ENCODE measurements at places on chromosomes 7 and 10.

DNA sequence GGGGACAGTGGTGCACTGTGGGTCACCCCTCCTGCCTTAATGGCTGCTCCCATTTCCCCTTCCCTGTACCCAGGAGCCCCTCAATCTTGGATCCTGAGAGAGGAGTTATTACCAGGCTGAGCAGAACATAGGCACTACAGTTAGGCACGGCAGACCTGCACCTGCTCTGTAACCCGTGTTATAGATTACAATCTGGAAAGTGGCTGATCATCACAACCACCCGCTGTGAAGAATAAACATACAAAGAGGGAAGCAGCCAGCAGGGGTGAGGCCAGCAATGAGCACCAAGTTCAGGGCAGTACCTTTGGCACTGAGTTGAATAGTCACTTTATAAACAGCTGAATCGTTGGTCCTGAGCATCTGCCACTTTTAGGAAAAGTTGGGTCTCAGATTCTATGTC is 1.7 kb downstream of the CDHR1 start:
- no peak for DNase-seq

- no peak for DNase-seq
These were observed 87.7 kb upstream of the PDK4 start for GRCh38 chr7:95684037-95684436.

DNA sequence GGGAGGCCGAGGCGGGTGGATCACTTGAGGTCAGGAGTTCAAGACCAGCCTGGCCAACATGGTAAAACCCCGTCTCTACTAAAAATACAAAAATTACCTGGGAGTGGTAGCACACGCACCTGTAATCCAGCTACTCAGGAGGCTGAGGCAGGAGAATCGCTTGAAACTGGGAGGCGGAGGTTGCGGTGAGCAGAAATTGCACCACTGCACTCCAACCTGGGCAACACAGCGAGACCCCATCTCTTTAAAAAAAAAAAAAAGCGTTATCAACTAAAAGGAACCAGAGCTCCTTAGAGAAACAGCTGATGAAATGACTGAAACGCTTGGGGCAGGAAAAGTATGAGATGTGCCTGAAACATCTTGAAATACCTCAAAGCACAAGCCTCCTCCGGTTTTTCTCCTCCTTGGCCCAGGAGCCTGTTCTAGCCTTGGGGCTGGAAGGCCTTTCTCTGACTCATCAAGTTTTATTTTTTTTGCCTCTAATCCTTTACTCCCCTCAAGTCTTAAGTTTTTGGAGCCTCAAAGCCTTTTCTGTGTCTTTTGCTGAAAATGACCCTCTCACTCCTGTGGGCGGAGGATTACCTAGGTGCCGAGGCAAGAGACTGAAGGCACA is 2.6 kb upstream of the METTL27 start:
- DNase-seq = no peak

DNA sequence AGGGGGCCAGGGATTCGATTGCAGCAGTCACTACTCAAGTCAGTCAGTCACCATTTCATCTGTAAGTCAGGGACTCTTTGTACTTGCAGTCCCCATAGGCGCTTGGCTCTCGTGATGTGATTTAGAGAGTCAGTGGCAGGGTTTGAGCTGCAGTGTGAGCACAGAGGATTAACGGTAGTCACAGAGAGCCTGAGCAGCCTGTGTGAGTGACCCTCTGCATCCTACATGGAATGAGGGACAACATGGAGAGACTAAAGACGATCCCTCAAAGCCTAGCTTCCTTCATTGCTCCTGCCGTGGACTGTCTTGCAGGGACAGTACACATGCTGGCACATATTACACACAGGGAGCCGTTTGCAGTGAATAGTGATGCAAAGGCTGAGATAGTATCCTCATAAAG is 56.3 kb downstream of the PRPF18 start:
- no peak for DNase-seq

GRCh38 chr7:50851451-50851850 is 68.8 kb upstream of the GRB10 start:
- DNase-seq = no peak

- no peak for DNase-seq
These were observed 9.2 kb downstream of the PCBD1 start for GRCh38 chr10:70879207-70879606.

- no peak for DNase-seq
These were observed 164.0 kb downstream of the SLC25A13 start for GRCh38 chr7:96157856-96158255.

GRCh38 chr7:72219500-72219899 is 192.6 kb downstream of the CALN1 start:
- no peak for DNase-seq

GRCh38 chr10:51789118-51789517 is 89.7 kb upstream of the CSTF2T start:
- DNase-seq = no peak

DNA sequence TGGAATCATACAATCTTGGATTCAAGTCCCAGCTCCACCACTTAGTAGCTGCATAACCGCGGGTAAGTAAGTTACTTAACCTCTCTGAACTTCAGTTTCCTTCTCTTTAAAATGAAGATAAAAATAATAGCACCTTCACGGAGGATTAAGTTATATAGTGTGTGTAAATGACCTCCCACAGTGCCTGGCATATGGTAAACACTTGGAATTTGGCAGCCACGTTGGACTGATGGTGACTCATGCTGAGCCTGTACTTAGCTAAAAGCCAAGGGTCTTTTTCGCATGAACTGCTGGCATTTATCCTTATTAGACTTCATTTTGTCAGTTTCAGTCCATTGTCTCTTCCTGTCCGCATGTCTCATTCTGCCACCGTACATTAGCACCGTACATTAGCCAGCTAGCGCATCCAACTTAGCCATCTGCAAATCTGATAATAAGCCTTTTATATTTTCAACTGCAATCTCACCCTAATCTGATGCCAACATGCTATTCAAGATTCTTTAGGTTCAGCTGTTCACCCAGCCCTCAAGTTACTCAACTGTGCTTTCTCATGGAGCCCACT is 11.2 kb downstream of the SLC13A4 start:
- no peak for DNase-seq

GRCh38 chr7:29045258-29046086 is 87.3 kb upstream of the TRIL start:
- no peak for DNase-seq

DNA sequence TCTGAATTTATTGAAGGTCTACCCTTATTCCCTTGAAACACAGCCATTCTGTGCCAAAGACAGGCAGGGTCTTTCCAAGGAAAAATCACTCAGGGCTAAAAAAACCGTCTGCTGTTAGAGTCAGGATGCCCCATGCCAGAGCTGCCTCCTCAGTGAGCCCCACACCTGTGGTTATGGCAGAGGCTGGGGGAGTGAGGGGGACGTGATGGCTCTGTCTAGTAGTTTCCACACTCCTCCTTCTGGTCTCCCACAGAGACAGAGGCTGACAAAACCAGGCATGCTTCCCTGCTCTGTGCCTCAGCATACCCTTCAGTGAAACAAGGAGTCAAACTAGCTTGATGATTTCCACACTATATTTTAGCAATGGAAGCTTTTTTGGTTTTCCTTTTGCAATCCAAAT is 112.0 kb upstream of the AGK start:
- DNase-seq = no peak

GRCh38 chr10:17512341-17513001 is 58.1 kb upstream of the ST8SIA6 start:
- DNase-seq = no peak

DNA sequence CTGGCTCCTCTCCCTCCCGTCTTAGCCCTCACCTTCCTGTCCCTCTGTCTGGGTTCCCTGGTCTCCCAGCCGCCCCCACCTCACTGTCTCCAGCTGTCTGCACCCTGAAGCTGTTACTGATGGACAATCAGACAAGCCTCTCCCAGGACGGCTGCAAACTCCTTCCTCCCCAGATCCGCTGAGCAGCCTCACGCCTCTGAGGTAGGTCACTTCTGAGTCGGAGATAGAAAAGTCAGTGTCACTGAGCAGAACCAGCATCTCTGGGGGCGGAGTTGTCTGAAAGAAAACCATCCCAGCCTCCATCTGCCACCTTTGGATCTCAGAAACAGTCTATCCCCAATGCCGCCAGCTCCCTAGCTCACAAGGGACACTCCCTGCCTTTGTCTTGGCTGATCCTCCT is 27.4 kb downstream of the FAM241B start:
- no peak for DNase-seq

- no peak for DNase-seq
These were observed 108.5 kb upstream of the TMEM168 start for GRCh38 chr7:112898432-112899290.

DNA sequence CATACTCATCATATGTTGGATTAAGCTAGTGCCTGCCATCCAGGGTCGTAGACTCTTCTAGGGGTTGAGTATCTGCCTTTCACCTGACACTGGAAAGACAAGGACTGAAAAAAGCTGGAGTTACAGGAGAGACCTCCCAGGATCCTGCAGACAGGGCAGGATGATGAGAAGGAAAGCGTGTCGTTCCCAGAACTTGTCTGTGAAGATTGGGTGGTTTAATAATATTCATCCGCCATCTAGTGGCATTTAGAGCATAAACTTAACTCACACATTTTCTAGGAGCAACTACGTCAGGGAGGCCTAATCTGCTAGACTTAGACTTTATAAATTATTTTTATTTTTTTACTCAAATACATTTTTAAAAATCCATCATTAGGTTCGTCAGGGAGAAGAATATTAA is 59.6 kb downstream of the ADRB1 start:
- no peak for DNase-seq

DNA sequence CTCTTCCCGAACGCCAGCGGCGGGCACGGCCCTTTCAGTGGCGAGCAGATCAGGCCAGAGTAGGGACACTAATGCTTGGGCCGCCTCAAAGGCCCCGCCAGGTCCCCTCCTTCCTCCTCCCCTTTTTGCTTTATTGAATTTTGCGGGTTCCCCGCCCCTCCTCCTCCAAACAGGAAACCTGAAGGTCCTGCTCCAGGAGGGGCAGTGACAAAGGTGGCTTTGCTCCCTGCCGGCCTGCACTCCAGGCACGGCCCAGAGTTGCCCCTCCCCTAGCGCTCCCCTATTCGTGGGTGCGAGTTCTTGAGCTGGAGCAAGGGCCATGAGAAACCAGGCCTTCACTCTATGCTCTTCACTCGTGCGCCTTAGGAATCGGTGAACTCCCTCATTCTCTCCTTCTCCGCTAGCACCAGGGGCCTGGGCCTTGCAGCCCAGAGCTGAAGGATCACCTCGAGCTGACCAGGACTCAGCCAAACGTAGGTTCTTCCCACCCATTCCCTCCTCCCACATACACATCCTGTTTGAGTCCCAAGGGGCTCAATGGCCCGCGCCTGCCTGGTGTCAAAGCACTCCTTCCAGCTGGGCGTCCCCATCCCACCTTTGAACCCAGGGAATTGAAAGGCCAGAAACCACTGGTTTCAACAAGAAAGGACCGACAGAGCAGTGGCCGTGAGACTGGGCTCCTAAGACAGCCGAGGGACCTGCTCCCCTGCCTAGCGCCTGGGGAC is 619 bp upstream of the HOXA6 start:
- DNase-seq = no peak

GRCh38 chr10:74194999-74195398 is 44.0 kb downstream of the ADK start:
- DNase-seq = no peak
